ENCODE measurements at places on chromosomes 11 and 22. TPM values are rescaled to one million over a fixed set of nuclear protein-coding genes. Genes with fewer than 3 reads are reported as not detected.

- no peak for DNase-seq
Measured at GRCh38 chr11:31127290-31127689, 242.2 kb downstream of the DCDC1 start.

- no peak for DNase-seq
Measured at GRCh38 chr11:9211322-9211721, 53.8 kb downstream of the DENND5A start.

DNA sequence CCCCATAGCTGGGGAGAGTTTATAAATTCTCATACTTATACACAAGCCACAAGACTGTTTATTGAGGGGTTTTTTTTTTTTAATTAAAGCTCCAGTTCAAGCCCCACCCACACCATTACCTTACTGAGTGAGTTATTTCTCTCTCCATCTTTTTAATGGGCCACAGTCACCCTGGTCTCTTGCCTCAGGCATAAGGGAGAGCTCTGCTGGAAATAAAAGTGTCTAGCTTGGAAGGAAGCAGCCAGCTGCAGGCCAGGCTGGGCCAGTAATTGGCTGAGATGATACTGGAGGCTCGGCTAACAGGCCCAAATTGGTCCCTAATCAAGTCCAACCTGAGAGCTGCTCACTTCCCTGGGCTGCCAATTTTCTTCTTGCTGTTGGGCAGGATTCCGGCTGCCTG is 174.1 kb downstream of the INSC start:
- no peak for DNase-seq

- DNase-seq = no peak
Measured at GRCh38 chr11:12439615-12440014, 62.2 kb downstream of the PARVA start.

- DNase-seq = peak; percentile 86
Measured at GRCh38 chr22:40196628-40197360, 19.1 kb downstream of the TNRC6B start.

- DNase-seq = no peak
Measured at GRCh38 chr22:30903876-30904460, 64.6 kb downstream of the MORC2 start.

GRCh38 chr11:55497068-55497467 is 57.2 kb upstream of the OR4C15 start:
- no peak for DNase-seq

- no peak for DNase-seq
Measured at GRCh38 chr11:116442238-116442752, 330.5 kb downstream of the BUD13 start.

INPP5J gene
- polyA plus RNA-seq = 0.91 TPM

Data from AG04450 (cell line).